T1000 (cell line): ENCODE measurements at places on chromosomes 2 and 18.

DNA sequence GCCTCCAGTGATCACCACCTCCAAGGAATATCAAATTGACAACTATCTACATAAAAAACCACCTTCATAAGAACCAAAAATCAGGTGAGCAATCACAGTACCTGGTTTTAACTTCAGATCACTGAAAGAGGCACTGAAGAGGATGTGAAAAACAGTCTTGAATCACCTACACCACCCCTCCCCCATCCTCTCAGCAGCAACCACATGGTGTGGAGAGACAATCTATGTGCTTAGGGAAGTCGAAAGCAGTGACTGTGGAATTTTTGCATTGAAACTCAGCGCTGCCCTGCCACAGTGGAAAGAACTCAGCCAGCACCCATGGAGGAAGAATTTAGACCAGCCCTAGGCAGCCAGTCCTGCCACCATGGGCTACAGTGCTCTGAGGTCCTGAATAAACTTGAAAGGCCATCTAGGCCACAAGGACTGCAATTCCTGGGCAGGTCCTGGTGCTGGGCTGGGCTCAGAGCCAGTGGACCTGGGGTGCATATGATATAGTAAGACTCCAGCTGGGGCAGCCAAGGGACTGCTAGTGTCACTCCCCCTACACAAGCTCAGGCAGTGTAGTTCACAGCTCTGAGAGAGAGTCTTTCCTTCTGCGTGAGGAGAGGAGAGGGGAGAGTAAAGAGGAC lies 75.6 kb downstream of the ATL2 start:
- DNase-seq = no peak

DNA sequence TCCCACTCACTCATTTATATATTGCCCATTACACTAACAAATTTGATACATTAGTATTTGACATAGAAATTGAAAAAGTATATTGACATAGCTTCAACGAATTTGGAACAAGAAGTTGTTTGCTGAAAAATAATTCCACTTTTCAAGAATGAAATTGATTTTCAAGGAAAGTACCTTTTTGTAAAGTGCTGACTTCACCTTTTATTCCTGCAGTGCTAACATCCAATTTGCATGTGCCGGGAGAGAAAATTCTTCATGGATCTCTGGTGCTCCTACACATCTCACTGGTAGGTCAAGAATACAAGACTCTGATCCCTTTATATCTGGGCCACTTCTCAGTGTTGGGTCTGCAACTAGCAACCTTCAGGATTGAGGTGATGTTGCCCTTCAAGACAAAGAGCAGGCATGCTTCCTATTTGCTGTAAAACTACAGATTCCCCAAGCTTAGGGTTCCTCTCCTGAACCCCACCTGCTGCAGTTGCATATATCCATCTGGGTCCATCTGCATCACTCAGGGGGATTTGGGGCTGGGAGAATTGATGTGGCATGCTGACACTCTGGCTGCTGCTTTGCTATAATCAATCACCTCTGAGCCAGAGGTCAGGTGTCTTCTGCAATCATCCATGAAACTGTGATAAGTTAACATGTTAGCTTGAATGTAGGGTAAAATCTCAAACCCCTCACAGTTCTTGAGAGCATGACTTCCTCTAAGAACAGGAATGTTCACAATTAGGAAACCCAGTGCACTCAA lies 108.4 kb upstream of the TTN start:
- no peak for DNase-seq

- DNase-seq = no peak
Observed at GRCh38 chr2:241867776-241868420, 1.6 kb upstream of the RTP5 start.

DNA sequence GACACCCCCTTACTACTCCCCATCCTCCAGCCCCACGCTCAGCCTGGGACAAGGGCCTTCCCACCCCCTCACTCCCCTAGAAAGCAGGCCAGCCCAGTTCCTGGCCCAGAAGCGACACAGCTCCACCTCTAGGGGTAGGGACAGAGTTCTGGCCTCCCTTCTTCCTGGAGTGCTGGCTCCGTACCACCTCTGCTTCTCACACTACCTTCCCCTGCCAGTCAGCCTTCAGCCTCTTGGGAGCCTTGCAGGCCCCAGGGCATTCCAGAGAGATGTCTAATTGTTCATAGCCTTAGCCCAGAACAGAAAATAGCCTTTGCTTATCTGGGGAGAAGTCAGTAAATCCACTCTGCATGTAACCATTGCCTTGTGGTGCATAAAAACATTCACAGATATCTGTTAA lies 13.1 kb upstream of the CATIP start:
- peak; percentile 11 for DNase-seq

DNA sequence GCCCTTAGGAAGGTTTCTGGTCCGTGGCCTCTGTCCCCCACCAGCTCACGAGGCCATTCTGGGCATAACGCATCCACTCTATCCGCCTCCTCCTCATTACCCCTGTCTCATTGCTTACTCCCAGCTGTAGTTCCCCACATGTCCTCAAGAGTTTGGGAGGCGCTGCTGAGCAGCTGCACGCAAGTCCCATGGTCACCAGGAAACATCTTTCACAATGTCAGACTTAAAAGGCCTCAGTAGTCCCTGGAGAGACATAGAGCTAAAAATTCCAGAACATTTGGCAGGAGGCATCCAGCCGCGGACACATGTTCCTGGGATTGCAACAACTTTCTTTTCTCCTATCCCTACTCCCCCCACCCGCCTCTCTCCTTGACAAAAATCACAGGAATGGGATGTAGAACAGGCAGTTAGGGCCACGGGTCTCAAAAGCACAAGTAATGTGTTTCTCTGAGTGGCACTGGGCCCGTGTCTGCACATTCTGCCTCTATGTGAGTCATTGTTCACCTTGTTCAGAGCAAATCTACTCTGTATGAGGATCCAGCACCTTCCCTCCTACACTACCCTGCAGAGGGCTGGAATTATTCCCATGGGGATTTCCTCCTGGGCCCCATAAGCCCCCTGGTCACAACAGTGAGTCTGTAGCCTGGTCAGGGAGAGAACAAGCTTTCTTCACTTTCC lies 8.1 kb downstream of the LBH start:
- no peak for DNase-seq
